Colonic mucosa (tissue), 4 donors: ENCODE measurements at places on chromosomes 2 and 18. TPM values are rescaled to one million over a fixed set of nuclear protein-coding genes. Genes with fewer than 3 reads are reported as not detected.

The PIK3C3 gene
- 40.3 TPM for total RNA-seq

The CNDP1 gene
- total RNA-seq: not detected

The POTEJ gene
- total RNA-seq: 0.17 TPM

DNA sequence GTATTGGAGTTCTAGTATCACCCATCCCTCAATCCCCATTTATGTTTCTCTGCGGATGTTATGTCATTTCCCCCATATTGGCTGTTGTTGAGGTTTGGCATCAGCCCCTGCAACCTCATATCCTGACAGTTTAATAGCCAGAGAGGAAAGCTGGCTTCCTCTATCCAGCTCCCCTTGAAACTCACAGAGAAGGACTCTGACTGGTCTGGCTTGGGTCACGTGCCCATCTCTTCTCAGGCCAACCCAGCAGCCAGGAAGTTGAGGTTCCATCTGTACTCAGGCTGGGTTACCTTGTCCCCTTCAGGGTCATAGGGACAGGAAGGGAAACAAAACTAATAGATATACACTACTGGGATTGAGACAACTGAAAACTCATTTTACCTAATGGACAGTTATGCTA lies 148.0 kb upstream of the SLC14A2 start:
- H3K27ac ChIP-seq: no peak overlapping the region
- H3K4me1 ChIP-seq: no peaks in the 10 kb centered on the region
- H3K4me3 ChIP-seq: no peak overlapping the region
- no peaks in the 10 kb centered on the region for H3K27me3 ChIP-seq

DNA sequence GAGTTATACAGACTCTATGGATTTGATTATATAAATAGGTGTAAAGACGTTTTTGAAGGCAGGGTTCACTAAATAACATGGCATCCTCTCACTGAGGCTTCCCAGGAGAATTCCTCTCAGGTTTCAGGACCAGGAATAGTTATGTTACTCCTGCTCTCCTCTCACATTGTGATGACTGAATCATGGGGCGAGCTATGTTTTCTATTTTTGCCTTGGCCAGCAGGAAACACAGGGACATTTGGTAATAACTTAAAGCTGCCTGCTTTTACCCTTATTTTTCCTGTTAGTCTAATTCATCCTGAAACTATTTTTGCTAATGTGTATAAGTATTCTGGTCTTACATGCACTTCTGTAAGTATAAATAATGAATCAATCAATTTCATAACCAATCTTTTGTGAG lies 115.3 kb upstream of the ITGB6 start:
- no peaks in the 10 kb centered on the region for H3K36me3 ChIP-seq
- no peaks in the 10 kb centered on the region for H3K4me1 ChIP-seq
- no peak overlapping the region for H3K27ac ChIP-seq
- no peak overlapping the region for H3K4me3 ChIP-seq
- no peak for DNase-seq
- H3K27me3 ChIP-seq: no peaks in the 10 kb centered on the region

- H3K36me3 ChIP-seq: no peaks in the 10 kb centered on the region
- peak; percentile 68 for DNase-seq
- no peaks in the 10 kb centered on the region for H3K4me1 ChIP-seq
- peak overlapping the region; percentile 69 for H3K27ac ChIP-seq
- H3K4me3 ChIP-seq: no peak overlapping the region
Measured at GRCh38 chr2:20419007-20419576, 27.8 kb upstream of the RHOB start.

GRCh38 chr18:48932822-48933510 lies 17.8 kb downstream of the SMAD7 start:
- H3K27ac ChIP-seq: peak overlapping the region; percentile 38
- DNase-seq: no peak
- H3K4me1 ChIP-seq: peaks cover 60% of the 10 kb centered on the region
- H3K27me3 ChIP-seq: no peaks in the 10 kb centered on the region
- H3K36me3 ChIP-seq: no peaks in the 10 kb centered on the region

DNA sequence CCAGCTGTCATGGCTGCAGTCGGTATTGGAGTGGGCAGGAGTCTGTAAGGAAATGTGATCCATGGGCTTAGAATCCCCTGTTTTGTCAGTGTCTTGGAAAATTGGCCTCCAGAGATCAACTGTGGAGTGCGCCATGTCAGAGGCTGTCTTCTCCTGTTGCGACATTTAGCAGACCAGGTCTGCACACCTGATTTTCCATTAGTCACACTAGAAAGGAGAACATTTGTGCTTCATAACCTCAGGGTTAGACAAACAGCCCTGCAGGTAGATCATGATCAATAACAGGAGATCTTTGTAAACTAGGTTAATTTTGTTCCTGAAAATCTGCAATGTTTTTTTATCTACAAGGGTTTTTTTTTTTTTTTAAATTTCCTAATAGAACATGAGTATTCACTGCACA lies 28.0 kb downstream of the LDLRAD4 start:
- DNase-seq: no peak
- no peak overlapping the region for H3K27ac ChIP-seq
- H3K4me3 ChIP-seq: no peak overlapping the region
- H3K36me3 ChIP-seq: no peaks in the 10 kb centered on the region
- H3K4me1 ChIP-seq: no peaks in the 10 kb centered on the region
